ENCODE measurements at places on chromosomes 1 and 21.

DNA sequence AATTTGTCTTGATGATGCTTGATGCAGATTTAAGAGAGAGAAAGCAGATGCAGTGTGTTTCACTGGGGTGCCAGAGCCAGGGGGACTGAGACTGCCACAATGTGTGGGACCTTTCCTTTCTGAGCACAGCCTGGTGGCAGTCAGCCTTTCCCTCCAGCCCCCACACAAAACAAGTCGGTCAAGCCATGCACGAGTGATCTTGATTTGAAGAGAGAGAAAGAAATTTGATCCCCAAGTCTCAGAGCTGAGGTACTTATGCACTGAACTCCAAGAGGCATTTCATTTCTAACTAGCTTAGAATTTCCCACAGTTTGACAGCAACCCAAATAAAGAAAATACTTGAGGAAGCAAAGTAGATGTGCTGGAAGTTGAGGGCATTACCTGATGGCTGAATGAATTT is 193.8 kb downstream of the ST6GALNAC3 start:
- no peak for DNase-seq

DNA sequence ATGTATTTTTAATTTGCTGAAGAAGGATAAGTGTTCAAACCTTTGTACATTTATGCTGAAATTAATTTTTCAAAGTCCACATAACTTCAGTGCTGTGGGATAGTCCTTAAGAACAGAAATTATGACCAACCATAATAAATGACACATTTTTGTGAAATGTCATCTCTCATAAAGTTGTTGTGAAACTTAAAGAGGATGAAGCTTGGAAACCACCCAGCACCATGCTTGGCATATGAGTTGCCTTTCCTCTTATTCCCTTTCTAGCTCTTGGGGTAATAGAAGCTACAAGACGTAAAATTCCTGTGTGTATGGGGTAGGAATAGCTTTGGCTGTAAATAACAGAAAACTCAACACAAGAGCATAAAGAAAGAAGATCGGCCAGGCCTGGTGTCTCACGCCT is 18.9 kb upstream of the USP24 start:
- DNase-seq: no peak

DNA sequence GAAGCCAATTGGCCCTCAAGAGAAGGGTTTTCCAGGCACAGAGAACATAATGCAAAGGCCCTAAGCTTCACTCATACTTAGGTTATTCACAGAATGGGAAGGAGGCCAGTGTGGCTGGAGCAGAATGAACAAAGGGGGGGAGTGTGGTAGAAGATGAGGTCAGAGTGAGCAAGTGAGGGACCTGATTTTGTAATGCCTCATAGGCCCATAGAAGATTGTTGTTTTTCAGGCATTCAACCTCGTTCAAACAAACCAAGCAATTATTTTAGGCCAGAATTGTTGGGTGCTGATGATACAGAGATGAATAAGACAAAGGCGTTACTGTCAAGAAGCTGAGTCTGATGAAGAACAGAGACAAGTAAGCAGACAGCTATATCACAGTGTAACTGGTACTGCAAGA is 54.5 kb upstream of the RAP1A start:
- no peak for DNase-seq

GRCh38 chr1:215728169-215728568 is 161.1 kb downstream of the KCTD3 start:
- DNase-seq: no peak

GRCh38 chr1:61087571-61087970 is 5.2 kb downstream of the NFIA start:
- DNase-seq: no peak

DNA sequence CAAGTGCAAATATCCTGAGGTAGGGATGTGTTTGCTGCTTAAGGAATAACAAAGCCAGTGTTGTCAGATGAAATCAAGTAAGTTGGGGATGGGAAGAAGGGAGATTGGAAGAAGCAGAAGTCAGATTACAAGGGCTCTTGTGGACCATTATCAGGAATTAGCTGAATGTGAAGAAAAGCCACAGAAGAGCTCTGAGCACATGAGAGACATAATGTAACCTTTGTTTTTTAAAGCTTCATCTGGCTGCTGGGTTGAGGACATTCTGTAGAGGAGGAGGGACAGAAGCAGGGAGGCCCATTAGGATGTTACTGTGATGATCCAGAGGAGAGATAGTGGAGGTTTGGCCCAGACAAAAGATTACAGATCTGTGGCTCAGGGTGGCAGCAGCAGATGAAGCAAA is 111.7 kb downstream of the DUSP10 start:
- DNase-seq: no peak

GRCh38 chr1:37354876-37355650 is 119.3 kb upstream of the ZC3H12A start:
- no peak for DNase-seq

GRCh38 chr1:220369511-220369910 is 97.3 kb upstream of the RAB3GAP2 start:
- DNase-seq: no peak

DNA sequence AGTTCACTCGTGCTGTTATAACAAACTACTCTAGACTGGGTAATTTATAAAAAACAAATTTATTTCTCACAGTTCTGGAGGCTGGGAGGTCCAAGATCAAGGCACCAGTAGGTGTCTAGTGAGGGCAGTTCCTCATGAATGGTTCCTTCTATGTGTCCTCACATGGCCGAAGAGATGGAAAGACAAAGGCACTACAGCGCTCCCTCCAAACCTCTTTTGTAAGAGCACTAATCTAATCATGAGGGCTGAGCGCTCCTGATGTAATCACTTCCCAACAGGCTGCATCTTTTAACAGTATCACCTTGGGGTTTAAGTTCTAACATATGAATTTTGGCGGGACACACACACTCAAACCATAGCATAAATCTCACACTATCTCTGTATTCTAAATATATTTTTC is 54.0 kb upstream of the KANK4 start:
- no peak for DNase-seq

GRCh38 chr21:38349111-38349746 is 92.4 kb downstream of the KCNJ15 start:
- DNase-seq: no peak

DNA sequence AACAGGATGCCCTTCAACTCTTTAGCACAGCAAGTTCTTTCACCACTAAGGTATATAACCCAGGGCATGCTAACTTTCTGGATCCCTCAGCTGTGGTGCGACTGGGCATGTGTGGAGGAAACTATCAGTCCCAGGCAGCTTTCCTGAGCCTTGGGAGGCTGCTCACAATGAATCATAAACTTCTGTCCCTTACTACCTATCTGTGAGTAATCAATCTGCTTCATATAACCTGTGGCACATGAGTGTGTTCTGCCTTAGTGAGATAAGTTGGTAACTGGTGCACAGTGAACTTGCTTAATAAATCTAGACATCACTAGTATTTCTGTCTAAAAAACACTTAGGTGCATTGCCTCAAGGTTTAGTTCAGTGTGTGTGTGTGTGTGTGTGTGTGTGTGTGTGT is 158.0 kb downstream of the GPATCH2 start:
- no peak for DNase-seq

- no peak for DNase-seq
Measured at GRCh38 chr1:37393173-37394120, 80.9 kb upstream of the ZC3H12A start.

GRCh38 chr1:163896001-163896400 is 574.2 kb downstream of the NUF2 start:
- no peak for DNase-seq

- DNase-seq: no peak
Measured at GRCh38 chr1:909861-910310, 13.8 kb upstream of the SAMD11 start.

- no peak for DNase-seq
Measured at GRCh38 chr1:9505143-9505542, 34.1 kb upstream of the SLC25A33 start.

- DNase-seq: no peak
Measured at GRCh38 chr1:21614419-21615115, 54.6 kb downstream of the RAP1GAP start.

DNA sequence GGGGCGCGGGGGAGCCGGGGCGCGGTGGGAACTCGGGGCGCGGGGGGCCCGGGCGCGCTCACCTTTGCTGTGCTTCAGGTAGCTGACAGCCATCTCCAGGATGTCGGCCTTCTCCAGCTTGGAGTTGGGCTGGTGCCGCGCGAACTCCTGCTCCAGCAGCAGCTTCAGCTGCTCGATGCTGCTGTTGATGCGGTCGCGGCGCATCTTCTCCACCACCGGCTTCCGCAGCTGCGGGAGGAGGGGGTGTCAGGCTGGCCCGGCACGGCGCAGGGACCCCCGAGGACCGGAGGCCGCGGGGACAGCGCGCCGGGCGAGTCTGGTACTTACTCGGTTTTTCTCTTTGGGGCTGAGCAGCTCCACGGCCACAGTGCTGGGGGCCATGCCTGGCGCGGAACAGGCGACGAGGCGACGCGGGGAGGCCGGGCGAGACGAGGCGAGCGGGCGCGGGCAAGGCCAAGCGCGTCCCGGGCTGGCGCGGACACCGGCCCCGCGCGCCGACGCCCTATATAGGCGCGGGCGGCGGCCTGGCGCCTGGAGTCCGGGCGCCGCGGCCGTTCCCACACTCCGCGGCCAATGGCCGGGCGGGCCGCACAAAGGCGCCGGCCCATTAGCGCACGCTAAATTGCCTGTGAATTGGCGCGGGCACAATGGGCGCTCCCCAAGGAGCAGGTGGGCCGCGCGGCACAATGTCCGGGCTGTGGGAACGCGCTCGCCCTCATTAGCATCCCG is at the start of gene HES5:
HES5 (minus strand) TSS at position 480 of the 729 bp plus-strand sequence; CDS start at position 381, 99 bp downstream.
- DNase-seq: no peak

DNA sequence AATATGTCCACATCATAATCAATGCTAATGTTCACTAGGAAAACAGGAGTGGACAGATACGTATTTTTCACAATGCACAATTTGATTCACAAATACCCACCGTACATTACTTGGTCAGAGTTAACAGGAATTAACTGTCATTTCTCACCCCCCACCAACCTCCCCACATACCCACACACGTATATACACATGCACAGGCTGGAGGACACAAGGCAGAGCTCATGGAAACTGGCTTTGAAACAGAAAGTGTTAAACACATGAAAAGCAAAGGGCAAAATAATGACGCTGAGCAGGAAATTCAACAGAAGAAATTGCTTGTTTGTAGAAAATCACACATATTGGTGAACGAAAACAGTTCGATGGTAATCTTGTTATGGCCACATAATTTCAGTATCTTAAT is 188.4 kb upstream of the DMRTA2 start:
- DNase-seq: no peak

- no peak for DNase-seq
Measured at GRCh38 chr1:110668549-110668948, 6.2 kb downstream of the KCNA3 start.

DNA sequence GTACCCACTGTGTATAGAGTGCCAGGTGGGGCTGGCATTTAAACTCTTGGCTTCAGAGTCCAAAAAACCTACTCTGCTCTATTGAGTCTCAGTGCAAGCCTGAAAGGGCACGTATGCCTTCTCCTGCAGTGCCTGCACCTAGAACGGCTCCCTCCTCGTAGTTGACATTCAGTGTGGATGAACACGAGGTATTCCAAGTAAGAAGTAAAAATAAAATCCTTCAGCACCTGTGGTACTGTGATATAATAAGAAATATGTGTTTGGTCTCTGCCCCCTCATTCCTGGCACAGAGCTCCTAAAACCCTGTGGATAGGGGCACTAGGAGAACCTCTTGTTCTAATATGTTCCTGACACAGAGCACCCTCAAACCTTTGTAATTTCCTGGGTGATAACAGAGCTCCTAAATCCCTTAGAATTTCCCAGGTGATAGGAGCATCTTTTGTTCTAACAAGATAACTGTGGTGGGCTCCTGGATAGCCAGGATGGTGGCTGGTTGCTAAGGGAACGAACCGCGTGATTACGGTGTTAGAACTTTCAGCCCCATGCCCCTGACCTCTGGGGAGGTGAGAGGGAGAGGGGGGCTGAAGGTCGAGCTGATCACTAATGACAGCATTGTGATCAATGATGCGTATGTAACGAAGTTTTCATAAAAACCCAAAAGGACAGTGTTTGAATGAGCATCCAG is 16.8 kb downstream of the UCK2 start:
- DNase-seq: no peak

GRCh38 chr1:46458846-46459245 is 30.8 kb upstream of the DMBX1 start:
- no peak for DNase-seq

GRCh38 chr1:93937997-93938396 is 28.8 kb upstream of the GCLM start:
- DNase-seq: no peak

DNA sequence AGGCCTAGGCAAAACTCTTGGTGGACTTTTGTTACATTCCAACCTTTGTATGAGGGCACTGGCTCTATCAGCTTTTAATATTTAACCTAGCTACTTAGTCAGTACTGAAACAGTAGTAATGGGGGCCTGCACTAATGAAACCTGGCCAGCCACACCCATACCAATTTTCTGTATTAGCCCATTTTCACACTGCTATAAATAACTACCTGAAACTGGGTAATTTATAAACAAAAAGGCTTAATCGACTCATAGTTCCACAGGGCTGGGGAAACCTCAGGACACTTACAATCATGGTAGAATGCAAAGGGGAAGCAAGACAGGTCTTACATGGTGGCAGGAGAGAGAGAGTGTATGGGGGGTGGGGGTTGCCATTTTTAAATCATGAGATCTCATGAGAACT is 245.7 kb upstream of the RGS18 start:
- DNase-seq: no peak

GRCh38 chr1:223852337-223852736 is 6.6 kb upstream of the TP53BP2 start:
- DNase-seq: no peak

DNA sequence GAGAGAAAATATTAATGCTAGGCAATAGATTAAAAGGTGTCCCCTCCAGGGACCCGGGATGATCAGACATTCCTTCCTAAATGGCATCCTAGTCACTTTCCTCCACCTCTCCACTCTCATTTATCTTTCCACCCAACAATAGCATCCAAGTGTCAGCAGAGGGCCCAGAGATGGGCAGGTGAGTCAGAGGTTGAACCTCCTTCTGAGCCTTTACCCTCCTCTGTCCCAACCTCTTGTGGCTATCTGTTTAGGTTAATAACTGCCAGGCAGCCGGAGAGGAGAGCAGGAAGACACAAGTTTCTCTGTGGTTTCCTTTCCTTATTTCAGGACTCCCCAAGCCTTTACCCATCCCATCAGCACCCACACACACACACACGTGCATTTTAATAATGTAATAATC is 4.1 kb downstream of the GJA5 start:
- no peak for DNase-seq

- DNase-seq: no peak
Measured at GRCh38 chr1:231983588-231984193, 357.1 kb downstream of the DISC1 start.

DNA sequence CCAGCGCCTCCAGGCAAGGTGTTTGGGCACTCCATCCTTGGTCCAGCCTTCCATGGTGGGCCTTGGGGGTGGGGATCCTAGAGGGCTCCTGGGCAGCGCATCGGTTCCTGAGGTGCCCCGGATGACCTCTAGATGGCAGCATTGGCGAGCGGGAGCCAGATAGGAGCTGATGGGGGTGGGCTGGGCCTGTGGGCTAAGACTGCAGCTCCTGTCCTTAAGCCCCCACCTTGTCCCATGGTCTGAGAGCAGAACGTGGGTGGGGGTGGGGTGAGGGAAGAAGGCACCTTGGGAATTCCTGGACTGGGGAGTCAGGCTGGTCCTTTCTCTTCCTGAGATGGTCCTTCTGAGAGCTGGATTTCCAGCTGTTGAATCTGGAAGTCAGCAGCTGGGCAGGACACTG is 93.4 kb upstream of the CSF3R start:
- DNase-seq: peak; percentile 47

- no peak for DNase-seq
Measured at GRCh38 chr1:172286629-172287076, 133.8 kb upstream of the C1orf105 start.

GRCh38 chr21:32380940-32381339 is 11.9 kb downstream of the URB1 start:
- DNase-seq: no peak

All from activated T-cell treated with anti-CD3 and anti-CD28 coated beads for 48 hours (primary cell).